ENCODE measurements at places on chromosomes 2 and 18.

DNA sequence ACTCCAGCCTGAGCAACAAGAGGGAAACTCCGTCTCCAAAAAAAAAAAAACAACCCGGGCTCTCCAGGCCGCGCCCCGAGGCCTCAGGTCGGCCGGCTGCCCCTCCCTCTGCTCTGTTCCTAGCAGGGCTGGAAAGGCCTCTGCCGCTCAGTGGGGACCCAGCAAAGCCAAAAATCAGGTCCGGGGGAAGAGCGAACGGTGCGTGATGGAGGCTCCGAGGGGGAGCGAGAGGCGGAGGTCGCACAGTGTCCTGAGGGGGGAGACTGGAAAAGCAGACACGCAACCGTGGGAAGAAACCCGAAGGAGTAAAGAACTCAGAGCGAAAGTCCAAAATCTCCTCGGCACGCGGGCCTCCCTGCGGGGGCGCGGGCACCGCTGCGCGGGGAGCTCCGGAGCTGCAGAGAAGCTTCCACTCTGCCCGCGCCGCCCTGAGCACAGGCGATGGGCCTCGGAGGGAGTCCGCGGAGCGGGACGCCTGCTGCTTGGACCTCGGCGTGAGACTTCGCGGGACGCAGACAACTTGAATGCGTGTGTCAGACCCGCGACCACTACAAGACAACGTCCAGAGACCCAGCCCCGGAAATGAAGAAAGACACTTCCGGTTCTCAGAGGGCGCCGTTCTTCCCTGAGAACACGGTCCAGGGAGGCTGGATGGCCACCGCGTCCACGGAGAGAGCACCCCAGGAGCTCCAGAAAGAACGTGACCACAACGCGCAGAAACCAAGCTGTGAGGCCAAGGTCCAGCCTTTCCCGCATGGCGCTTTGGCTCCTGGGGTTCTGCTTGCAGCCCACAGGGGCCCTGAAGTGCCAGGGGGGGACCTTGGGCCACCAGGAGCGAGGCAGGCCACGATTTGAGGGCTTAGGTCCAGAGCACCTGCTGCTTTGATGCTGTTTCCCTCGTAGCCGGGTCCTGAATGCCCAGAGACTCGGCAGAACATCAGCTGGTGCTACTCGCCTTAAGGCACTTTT lies 219.8 kb downstream of the DPP10 start:
- DNase-seq, result no peak

- peak; percentile 12 for DNase-seq
These were observed 179.5 kb downstream of the PPP1R1C start for GRCh38 chr2:182165202-182165601.

- DNase-seq, result no peak
These were observed 482.0 kb upstream of the LRRTM1 start for GRCh38 chr2:80786584-80786983.

DNA sequence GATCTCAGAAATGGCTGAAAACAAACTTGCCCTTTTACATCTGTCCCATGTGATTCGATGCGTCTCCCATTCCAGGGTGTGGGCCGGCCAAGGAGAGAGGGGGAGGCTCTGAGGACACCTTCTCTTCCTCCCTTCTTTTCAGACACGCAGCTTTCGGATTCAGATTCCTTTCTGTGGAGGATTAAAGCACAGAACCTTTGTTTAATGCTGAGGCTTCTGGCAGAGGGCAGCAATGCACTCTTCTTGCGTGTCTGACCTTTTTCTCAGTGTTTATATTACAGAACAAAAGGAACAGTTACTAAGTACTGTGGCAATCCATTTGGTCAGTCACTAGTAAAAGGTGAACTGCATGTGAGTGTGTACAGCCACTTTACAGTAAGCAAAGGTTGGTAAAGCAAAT lies 268.9 kb upstream of the CCDC68 start:
- no peak for DNase-seq

DNA sequence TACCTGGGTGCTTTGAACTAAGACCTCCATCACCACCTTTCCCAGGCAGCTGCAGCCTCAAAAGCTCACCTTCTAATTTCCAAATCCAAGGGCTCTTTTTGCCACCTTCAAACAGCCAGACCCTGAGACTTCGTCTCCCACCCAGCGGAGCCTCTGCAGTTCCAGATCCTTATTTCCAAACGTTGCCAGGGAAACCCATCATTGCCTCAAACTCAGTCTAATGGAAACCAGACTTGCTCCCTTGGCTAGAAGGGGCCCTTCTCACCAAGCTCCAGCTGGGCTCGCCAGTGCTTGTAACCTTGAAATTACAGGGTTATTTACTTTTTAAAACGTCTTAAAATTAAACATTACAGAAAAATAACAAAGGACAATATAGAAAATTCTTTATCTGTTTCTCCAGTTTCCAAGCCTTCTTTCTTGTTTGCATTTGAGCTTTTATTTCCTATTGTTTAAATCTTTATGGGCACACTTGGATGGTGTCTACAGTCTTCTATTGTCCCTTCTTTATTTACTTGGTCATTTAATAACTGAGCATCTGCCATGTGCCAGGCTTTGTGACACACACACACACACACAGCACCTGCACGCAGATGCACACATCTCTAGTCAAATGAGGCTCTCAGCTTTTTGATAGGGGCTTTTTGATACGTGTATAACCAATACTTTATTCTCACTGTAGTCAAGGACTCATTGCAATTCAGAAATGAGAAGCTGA lies 36.1 kb downstream of the TRPM8 start:
- no peak for DNase-seq

DNA sequence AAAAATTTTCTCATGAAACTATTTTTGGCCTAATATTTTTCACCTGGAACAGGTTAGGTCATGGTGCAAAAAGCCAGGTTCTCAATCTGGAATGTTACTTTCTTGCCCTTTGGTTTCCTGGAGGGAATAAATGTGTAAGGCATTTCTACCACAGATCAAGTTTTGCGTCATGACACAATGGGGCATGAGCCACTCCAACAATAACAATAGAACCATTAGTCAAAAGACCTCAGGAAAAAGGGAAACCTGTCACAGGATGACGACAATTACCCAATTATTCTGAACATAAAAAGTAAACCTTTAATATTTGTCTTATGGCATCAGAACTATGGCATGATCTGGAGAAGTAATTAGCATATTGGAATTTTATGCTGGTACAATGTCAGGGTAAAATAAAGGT lies 88.2 kb upstream of the HNRNPA3 start:
- DNase-seq, result no peak

DNA sequence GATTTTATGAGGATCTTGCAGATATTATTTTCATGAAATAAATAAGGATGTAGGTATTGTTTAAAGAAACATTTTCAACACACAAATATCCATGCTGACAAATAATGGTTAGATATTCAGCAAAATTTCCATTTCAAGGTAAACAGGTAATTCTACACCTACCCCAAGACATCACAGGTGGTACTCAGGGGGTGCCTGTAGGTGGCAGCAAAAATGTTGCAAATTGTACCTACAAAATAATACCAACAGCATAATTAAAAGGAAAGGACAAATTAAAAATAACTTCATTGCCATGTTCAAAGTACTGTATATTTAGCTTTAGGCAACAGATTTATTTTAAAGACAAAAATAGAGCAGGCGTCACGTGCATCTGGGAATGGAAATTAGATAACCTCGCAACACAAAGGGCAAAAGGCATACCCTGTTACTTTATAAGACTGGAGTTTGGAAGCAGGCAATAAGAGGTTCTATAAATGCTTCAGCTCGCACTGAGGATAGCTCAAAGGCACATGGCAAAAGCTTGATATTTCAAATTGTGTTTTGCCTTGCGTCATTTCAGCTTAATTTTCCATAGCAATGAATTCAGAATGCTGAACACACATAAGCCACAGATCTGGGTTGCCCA lies 630.5 kb downstream of the TDRD15 start:
- DNase-seq, result no peak
